ENCODE measurements at places on chromosomes 3 and 15.

DNA sequence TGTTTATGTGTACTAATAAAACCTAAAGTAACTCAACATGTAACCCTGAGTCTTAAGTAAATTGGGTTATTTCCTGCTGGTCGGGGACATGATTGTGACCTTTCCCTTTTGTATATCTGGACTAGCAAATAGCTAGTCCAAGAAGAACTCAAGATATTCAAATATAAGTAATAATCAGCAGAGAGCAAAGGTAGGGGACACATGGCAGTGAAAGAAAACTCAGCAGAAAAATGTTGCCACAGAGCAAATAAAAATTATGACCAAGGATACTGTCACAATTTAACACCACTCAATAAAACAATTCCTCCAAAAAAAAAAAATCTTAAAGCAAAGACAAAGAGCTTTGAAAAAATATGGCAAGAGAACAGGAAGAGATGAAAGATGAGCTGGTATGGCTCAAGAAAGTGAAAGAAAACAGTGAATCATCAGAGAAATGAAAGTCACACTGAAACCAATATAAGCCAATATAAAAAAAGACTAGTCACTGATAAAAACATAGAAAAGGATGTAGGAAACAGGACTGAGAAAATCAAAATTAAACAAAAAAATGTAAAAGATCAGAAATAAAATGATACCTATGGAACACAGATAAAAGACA is 43.4 kb downstream of the HLTF start:
- no peak for DNase-seq

GRCh38 chr15:41180206-41180789 is 50.3 kb downstream of the EXD1 start:
- DNase-seq = no peak

- no peak for DNase-seq
Measured at GRCh38 chr3:46693892-46694226, 380 bp upstream of the ALS2CL start.

DNA sequence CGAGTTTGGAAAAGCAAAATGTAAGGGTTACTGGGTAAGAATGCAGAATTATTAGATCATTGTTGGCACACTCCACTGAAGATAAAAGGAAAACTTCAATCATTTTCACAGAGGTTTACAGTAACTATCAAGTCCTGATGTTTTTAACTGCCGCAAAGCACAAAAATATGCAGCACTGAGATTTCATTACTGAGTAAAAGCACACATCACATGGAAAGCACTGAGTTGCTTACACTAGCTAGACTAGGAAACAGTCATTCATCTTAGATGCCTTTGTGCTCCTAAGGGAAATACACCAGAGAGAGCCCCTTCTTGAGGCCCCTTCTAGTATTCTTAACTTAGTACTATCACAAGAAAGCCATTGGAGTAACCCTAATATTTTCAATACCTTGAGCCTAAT is 11.8 kb upstream of the P2RY1 start:
- DNase-seq = no peak

DNA sequence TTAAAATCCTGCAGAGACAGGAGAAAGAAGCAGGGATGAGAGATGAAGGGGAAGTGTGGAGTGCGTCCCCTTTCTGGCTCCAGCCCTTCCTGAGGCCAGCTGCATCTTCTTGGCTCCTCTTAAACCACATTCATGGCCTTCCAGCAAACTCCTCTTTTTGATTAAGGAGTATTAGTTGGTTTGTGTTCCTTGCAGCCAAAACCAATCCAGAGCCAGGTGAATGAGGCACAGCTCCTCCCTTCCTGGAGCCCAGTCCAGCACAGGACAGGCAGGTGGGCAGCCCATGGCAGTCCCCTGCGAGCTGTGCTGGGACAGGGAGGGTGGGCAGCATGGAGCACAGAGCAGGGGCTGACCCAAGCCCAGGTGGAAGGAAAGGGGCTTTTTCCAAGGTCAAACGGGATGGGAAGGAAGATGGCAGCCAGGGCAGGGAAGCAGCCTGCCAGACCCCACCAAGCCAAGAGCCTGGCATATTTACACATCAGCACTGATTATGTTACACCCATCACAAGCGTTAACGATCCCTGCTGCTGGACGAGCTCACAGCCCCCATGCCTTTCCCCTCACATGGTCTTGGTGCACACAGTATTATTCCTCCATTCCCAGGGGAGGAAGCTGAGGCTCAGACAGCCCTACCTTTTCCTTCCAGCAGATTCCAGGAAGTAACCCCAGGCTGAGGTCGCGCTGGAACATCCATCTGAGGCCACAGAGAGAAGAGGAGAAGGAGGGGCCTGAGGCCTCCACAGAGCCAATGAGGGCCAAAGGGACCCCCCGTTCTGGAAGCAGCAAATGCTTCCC is 175.6 kb downstream of the SMAD6 start:
- DNase-seq = no peak

GRCh38 chr3:15808679-15809310 is 11.0 kb upstream of the ANKRD28 start:
- no peak for DNase-seq

- peak; percentile 46 for DNase-seq
Measured at GRCh38 chr3:123652342-123652984, 67.6 kb upstream of the HACD2 start.

GRCh38 chr3:160566499-160566898 is 1.1 kb upstream of the KPNA4 start:
- no peak for DNase-seq

DNA sequence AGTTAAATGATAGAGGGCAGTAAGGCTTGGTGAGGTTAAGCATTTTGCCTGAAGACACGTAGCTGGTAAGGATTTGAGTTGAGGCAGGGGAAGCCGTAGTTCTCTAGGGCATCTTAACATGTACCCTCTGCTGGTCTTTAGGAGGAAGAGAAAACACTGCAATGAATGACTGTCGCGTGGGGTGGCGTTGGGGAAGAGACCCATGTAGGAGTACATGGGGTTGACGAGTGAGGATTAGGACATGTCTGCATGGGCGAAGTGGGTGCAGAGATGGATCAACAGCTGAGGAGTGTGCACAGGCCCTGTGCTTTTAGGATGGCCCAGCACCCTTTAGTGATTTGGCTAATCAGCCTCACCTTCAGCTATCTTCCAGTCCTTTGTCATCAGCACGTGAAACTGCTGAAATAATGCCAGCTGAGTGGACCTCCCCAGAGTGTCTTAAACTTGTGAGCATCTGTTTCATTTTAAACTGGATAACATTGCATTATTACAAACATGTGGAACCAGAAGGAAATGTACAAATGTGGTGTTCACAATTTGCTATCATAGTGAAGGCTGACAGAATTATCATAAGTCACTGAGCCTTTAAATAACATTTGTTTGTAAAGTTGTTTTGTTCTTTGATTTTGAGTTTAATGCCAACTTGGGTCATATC is 15.3 kb downstream of the P2RY14 start:
- no peak for DNase-seq

DNA sequence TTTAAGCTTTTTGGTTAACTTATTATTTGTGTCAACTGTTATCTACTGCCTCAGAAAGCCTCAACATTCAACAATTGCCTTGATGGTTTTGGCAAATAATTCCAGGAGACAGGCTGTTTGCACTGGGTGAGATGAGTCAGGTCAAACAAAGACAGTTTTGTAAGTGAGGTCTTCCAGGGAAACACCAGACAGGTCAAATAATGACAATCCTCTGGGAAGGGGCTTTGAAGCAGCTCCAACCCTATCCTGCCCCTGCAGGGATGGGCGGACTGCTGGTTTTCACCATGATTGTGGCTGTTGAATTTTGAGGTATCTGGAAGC is 79.4 kb upstream of the PRR23E start:
- no peak for DNase-seq

- no peak for DNase-seq
Measured at GRCh38 chr3:178263236-178263916, 272.9 kb upstream of the KCNMB2 start.

DNA sequence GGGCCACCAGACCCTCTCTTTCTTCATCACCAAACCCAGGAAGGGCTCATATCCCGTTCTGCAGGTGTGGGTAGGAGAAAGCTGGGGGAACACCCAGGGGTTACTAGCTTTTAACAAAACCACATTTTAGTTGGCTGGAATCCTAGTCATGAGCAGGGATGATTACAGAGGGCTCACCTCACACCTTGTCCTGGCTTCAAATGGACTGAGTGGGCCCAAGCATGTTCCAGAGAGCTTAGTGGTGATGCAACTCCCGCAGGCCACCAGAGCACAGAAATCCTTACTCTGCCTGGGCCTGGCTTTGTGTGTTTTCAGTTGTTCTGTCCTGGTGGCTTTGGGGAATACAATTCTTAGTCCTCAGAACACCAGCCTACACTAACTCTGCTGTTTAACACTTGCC is 56.8 kb upstream of the RYK start:
- no peak for DNase-seq

- peak; percentile 3 for DNase-seq
Measured at GRCh38 chr15:53448232-53449015, 311.0 kb downstream of the WDR72 start.

DNA sequence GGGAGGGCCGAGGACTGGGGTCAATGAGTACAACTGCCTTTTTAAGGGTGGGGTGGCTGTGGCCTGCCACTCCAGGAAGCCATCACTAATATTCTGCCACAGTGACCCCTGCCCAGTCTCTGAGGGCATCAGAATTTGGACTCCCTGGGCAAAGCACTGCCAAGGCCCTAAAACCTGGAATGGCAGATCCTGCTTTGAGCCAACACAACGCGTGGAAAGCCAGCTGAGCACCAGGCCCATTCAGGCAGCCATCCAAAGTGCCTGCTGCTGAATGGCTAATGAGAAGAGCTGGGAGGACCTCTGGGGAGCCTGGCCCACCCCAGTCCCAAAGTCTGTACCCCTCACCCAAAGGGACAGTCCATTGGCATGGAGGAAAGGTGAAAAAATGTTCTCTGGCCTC is 5.0 kb downstream of the TWF2 start:
- DNase-seq = no peak

- DNase-seq = no peak
Measured at GRCh38 chr3:121834157-121834670, 646 bp downstream of the IQCB1 start.

GRCh38 chr15:96328181-96328876 is 2.2 kb upstream of the NR2F2 start:
- DNase-seq = no peak

- no peak for DNase-seq
Measured at GRCh38 chr3:94423578-94423977, 360.7 kb downstream of the NSUN3 start.

DNA sequence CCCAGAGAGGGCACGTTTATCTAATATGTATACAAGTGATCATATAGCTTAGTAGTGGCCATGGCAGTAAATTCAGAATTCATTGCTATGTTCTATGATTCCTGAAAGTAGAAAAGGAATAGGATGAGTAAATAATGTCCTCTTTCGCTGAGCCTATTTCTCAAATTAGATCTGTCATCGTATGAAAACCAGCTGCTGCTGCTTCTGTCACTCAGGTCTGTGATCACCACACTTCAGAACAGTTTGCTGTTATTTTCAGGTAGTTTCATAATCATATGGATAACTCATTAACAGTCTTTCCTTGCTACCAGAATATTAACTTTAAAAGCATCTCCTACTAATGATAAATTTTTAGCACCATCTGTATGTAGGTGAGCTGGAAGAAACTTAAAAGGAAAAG is 289.1 kb upstream of the AZI2 start:
- DNase-seq = no peak

Data from NT2/D1 (cell line).